Posterior vena cava (tissue), 2 donors: ENCODE measurements at places on chromosomes 12 and 14. TPM values are rescaled to one million over a fixed set of nuclear protein-coding genes. Genes with fewer than 3 reads are reported as not detected.
A peak's percentile ranks its signal among the peaks of the same experiment; 100 is the strongest.

BIN2 gene
- total RNA-seq: 5.6 TPM

REC8 gene
- 9.4 TPM for total RNA-seq

- peak; percentile 84 for DNase-seq
These were observed 68.5 kb upstream of the CAPRIN2 start for GRCh38 chr12:30823156-30823699.

- DNase-seq: no peak
These were observed 2.1 kb upstream of the HOXC8 start for GRCh38 chr12:54006559-54007220.

SLC17A8 gene
- not detected for total RNA-seq

DNA sequence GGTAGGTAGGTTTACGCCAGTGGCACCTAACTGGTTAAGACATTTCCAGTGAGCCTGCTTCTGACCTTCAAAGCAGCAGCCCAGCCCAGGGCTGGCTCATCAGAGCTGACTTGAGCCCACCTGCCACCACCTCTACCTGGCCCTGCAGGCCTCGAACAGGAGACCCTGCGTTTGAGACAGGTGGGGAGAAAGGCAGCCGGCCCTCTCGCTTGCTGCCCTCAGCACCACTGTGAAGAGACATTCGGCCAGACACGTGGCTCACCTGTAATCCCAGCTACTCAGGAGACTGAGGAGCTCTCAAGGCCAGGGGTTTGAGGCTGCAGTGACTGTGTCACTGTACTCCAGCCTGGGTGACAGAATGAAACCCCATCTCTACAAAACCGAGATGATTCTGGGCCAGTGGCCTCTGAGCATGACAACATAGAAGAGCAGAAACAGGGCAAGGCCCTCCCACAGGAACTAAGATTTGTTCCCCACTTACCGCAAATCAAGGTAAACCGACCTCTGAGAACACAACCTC, 74.2 kb downstream of the TESC start:
- no peak for DNase-seq

GRCh38 chr12:101653503-101653902, 43.9 kb upstream of the CHPT1 start:
- no peak for DNase-seq

- no peak for DNase-seq
These were observed 158.0 kb downstream of the PIK3C2G start for GRCh38 chr12:18419311-18419710.

GRCh38 chr12:108972358-108972757, 48.5 kb downstream of the SVOP start:
- no peak for DNase-seq

GRCh38 chr12:56634242-56634836, 4.2 kb upstream of the BAZ2A start:
- peak; percentile 72 for DNase-seq

DNA sequence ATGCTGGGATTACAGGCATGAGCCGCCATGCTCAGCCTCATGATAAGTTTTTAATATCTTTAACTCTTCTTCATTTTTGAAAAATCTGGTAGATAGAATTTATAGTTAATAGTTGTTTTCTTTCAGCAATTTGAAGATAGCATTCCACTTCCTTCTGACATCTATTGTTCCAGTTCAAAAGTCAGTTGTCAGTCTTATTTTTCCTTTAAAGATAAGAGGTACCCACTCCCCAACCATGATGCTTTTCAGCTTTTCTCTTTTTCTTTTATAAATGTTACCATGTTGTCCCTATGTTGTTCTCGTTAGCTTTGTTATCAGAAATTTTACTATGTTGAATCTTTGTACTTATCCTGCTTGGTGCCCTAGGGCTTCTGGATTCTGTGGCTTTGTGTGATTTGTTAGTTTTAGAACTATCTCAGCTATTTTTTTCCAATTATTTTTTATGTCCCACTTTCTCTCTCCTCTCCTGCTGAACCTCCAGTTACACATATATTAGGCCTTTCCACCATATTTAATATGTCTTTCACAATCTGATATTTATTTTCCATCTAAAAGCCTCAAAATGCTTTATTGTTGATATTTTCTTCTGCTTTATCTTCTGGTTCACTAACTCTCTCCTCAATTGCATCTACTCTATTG, 181.6 kb upstream of the FOXN3 start:
- no peak for DNase-seq

- no peak for DNase-seq
These were observed 38.2 kb upstream of the MTHFD1 start for GRCh38 chr14:64349741-64350490.

GRCh38 chr12:46461907-46462640, 89.5 kb upstream of the SLC38A2 start:
- no peak for DNase-seq

DPF3 gene
- total RNA-seq: 0.93 TPM

KRT6C gene
- not detected for total RNA-seq

- no peak for DNase-seq
These were observed 131.9 kb upstream of the CLEC14A start for GRCh38 chr14:38387821-38388220.

GRCh38 chr14:59262717-59263454, 74.4 kb downstream of the DAAM1 start:
- no peak for DNase-seq

- no peak for DNase-seq
These were observed 3.9 kb upstream of the B4GALNT3 start for GRCh38 chr12:455821-456220.

DNA sequence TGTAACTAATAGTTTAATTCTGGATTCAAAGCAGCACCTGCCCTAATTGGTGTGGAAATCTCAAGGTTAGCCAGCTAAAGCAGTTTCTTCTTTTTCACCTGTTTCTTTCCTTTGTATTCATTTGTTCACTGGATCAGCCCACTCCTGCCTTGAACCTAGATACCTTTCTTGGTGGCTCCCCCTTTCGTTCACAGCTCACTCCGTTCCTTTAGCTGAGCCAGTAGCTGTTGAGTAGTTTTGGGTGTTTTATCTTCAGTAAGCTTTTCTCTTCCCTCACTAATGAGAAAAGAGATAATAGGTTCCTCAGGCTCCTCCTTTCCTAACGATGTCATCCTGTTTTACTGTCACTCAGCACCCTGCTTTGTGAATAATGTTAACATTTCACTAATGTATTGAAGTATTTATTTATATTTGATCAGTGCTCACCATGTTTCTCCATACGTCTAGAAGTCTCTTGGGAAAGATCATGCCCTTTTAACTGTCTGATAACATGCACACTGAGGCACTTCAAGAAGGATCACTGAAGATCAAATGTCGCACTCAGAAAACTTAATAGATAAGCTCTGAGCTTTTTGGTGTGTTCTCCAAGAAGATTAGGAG, 121.1 kb downstream of the TGFB3 start:
- DNase-seq: no peak

SYNE3 gene
- 35.7 TPM for total RNA-seq

LRCOL1 gene
- total RNA-seq: 0.62 TPM

DNA sequence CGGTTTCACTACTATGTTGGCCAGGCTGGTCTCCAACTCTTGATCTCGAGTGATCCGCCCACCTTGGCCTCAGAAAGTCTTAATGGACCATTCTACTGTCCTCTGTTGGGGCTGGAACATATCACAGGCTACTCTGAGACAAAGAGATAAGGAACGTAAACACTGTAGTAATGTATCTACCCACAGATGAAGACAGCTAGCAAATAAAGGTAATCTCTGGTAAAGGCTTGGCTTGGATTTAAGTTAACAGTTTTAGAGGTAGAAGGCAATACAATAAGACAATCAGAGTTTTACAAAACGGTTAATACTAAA, 44.6 kb upstream of the ISM2 start:
- DNase-seq: no peak

- DNase-seq: no peak
These were observed 38.3 kb upstream of the PNMA1 start for GRCh38 chr14:73752297-73752992.

RIPK3 gene
- 9.2 TPM for total RNA-seq

- DNase-seq: no peak
These were observed 7.6 kb upstream of the FLVCR2 start for GRCh38 chr14:75570797-75571196.

- DNase-seq: no peak
These were observed 63.9 kb downstream of the MYRFL start for GRCh38 chr12:69888901-69889300.

DNA sequence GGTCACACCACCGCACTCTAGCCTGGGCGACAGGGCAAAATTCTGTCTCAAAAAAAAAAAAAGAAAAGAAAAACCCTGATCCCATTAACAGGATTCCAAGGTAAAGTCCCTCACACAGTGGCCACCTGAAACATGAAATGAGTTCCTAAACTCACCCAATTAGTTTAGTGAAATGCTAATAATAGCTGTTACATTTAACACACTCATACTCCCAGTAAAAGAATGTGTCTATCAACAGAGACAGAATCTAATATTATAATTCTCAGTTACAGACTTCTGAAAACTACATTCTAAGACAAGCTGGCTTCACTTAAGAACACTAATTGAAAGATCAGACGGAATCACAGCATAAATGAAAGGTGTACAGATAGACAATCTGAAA, 44.2 kb downstream of the DUSP16 start:
- DNase-seq: no peak

DNA sequence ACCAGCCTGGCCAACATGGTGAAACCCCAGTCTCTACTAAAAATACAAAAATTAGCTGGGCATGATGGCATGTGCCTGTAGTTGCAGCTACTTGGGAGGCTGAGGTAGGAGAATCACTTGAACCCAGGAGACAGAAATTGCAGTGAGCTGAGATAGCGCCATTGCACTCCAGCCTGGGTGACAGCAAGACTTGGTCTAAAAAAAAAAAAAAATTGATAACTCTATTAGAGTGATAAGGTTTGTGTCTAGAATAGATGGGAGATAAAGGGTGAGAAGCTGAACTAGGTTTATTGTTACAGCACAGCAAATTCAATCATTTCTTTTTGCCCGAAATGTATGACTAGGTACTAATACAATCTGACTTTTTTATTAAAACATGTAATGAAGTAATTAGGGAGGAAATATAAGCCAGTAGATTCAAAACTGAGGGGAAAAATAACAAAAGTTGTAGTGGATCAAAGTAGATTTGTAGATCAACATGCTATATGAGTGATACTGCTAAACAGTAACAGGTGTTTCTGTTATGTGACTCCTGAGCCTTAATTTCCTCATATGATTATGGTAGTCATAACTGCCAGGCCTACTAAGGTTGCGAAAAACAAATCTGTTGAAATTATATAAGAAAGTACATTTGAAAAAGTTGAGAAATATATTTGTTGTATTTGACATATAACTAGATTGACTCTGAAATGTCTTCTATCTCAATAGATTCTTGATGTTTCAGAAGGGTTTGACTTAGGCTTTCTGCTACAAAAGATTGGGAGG, 83.6 kb downstream of the WNK1 start:
- DNase-seq: no peak

CD27 gene
- 0.43 TPM for total RNA-seq

- DNase-seq: no peak
These were observed 105.4 kb upstream of the BCL2L14 start for GRCh38 chr12:11965258-11965910.

- no peak for DNase-seq
These were observed 190.2 kb upstream of the BTG1 start for GRCh38 chr12:92335831-92336230.

MYL2 gene
- total RNA-seq: not detected

NABP2 gene
- total RNA-seq: 19.9 TPM

PNP gene
- 34.1 TPM for total RNA-seq

- DNase-seq: no peak
These were observed 156.5 kb downstream of the PAWR start for GRCh38 chr12:79534029-79534867.

DNA sequence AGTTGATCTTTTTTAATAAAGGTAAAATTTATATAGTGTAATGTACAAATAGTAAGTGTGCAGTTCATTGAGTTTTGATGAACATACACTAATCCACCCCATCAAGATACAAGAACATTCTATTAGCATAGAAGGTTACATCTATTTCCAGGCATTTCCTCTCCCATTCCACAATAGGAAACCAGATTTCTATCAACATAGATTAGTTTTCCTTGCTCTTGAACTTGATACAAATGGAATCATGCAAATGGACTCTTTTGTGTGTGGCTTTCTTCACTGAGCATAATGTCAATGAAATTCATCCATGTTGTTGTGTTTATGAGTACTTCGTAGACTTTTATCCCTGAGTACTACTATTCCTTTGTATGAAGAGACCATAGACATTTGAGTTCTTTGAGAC, 10.8 kb downstream of the STYX start:
- no peak for DNase-seq

MYO1A gene
- total RNA-seq: 1.0 TPM

CCDC198 gene
- total RNA-seq: not detected

NDRG2 gene
- 80.7 TPM for total RNA-seq

DNA sequence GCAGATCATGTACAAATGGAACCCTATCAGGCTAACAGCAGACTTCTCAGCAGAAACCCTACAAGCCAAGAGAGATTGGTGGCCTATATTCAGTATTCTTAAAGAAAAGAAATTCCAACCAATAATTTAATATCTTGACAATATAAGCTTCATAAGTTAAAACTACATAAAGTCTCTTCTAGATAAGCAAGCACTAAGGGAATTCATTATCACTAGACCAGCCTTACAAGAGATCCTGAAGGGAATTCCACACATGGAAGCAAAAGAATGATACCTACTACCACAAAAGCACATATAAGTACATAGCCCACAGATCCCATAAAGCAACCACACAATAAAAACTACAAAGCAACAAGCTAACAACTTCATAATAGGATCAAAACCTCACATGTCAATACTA, 60.4 kb upstream of the SCAF11 start:
- no peak for DNase-seq

ARHGAP9 gene
- 20.7 TPM for total RNA-seq

GRCh38 chr12:6825398-6826124, 2.6 kb upstream of the P3H3 start:
- peak; percentile 95 for DNase-seq

ABCD4 gene
- total RNA-seq: 29.4 TPM

GLIPR1L1 gene
- not detected for total RNA-seq

- DNase-seq: no peak
These were observed 246.4 kb downstream of the SOX5 start for GRCh38 chr12:23703051-23703450.

GRCh38 chr14:102088012-102088792, 1.4 kb upstream of the HSP90AA1 start:
- peak; percentile 88 for DNase-seq

NXPH4 gene
- total RNA-seq: 0.24 TPM

- DNase-seq: no peak
These were observed 100.5 kb downstream of the SPTSSA start for GRCh38 chr14:34361504-34362011.

DNA sequence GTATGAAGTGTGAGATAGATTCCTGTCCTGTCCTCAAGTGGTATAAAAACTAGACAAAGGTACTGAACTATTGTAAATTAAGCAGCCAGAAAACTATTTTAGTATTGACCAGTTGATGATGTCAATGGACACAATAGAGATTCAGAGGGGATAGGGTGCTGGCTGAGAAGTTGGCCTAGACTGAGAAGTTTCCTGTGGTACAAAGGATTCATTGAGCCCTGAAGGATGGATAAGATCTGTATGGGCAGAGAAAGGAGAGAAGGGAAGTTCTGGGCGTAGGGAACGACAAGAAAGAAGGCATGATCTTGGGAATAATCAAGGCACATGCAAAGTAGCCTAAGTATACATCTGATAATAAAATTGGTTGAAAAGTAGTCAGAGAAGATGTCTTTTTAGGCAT, 44.6 kb downstream of the DAD1 start:
- no peak for DNase-seq
